Activated CD4-positive, alpha-beta T cell treated with anti-CD3 and anti-CD28 coated beads, Interleukin-2, amount 50 U/mL, for 48 hours (primary cell): ENCODE measurements at places on chromosomes 12 and 14.

- no peak for DNase-seq
These were observed 101.0 kb downstream of the SCN8A start for GRCh38 chr12:51692016-51692415.

- no peak for DNase-seq
These were observed 68.5 kb downstream of the LIN7A start for GRCh38 chr12:80869264-80869663.

- no peak for DNase-seq
These were observed 361.2 kb downstream of the ATP23 start for GRCh38 chr12:58302487-58303011.

DNA sequence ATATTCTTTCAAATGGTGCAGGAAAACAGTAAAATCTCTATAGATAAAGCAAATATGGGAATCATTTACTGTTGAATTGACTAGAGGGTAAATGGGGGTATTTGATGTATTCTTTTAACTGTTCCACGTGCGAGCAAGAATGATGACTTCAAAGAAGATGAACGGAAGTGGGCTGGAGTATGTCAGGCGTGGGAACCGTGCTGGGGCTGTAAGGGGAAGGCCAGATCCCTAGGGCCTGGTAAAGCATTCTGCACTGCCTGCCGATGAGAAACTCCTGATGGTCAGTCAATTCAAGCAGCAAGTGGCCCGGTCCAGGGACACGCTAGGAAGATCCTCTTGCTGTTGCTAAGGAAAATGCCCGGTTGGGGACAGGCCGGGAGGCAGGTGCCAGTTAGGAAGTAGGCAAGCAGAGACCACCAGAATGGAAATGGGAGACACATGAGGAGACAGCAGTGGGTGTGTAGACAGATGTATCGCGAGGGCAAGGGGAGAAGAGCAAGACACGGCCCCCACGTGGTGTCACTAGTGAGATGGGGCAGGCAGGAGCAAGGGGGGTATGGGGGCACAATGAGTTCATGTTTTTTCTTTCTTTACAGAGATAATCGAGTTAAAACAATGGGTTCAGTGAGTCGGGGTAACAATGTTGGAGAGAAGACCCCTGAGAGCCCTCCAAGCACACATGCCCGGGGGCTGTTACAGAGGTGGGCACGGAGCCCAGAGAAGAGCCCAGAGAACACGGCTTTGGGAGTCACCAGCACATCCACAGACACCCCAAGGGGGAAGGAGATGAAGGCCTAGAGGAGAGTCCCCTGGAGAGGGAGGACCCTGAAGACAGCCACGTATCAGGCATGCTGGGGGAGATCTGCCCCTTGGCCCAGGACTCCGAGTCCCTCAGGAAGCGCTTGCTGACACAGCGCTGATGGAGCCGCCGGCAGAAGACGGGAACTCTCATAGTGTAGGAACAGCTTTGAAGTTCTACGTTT, 37.2 kb downstream of the FBXO21 start:
- DNase-seq, result no peak

GRCh38 chr12:109919456-109919855, 19.4 kb downstream of the TCHP start:
- no peak for DNase-seq

- DNase-seq, result no peak
These were observed 181.3 kb downstream of the ZFP36L1 start for GRCh38 chr14:68611599-68611998.

DNA sequence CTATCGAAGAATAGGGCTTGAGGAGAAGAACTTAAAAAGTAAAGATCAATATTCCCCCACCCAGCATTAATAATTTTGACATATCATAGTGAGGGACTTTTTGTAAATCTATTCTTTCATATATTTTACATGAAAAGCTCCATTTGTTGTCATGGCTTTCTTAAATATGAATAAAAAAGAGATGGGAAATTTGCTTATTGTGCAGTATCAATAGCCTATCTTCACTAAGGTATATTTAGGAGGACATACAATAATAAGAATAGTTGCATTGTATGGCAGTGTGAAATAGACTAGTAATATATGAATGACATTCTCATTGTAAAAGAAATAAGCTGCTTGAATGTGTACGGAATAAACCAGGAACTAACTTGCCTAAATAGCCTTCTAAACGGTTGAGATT, 5.5 kb upstream of the TCP11L2 start:
- DNase-seq, result no peak

GRCh38 chr12:121145221-121145620, 12.5 kb downstream of the P2RX7 start:
- DNase-seq, result peak; percentile 49

- DNase-seq, result no peak
These were observed 127.6 kb upstream of the MED13L start for GRCh38 chr12:116404913-116405611.

GRCh38 chr14:74712499-74713394, at the start of the genes AREL1 and FCF1:
AREL1 (minus strand) TSS chr14:74713080; CDS start chr14:74685615, 27,465 bp downstream.
FCF1 (plus strand) TSS chr14:74713144; CDS start chr14:74713198, 54 bp downstream.
- DNase-seq, result peak; percentile 82
